Left cardiac atrium (tissue), 4 donors: ENCODE measurements at places on chromosomes 3 and 15. TPM values are rescaled to one million over a fixed set of nuclear protein-coding genes. Genes with fewer than 3 reads are reported as not detected.

The KNG1 gene
- 0.21 TPM for total RNA-seq

- DNase-seq, result no peak
Measured at GRCh38 chr3:149727656-149728055, 24.6 kb downstream of the COMMD2 start.

The GRK7 gene
- not detected for total RNA-seq

GRCh38 chr15:56679225-56679624, 54.1 kb downstream of the ZNF280D start:
- DNase-seq, result no peak
